ENCODE measurements at places on chromosomes 6 and 20. TPM values are rescaled to one million over a fixed set of nuclear protein-coding genes. Genes with fewer than 3 reads are reported as not detected.

Gene NHSL1
- 5.3 TPM for total RNA-seq

Gene TRIM31
- not detected for total RNA-seq

Gene OR2H1
- total RNA-seq = not detected

Gene JPH2
- 6.7 TPM for total RNA-seq

Gene ZC3H12D
- not detected for total RNA-seq

Gene OR14J1
- total RNA-seq = not detected

Gene DACT2
- total RNA-seq = not detected

Gene L3MBTL1
- 3.4 TPM for total RNA-seq

DNA sequence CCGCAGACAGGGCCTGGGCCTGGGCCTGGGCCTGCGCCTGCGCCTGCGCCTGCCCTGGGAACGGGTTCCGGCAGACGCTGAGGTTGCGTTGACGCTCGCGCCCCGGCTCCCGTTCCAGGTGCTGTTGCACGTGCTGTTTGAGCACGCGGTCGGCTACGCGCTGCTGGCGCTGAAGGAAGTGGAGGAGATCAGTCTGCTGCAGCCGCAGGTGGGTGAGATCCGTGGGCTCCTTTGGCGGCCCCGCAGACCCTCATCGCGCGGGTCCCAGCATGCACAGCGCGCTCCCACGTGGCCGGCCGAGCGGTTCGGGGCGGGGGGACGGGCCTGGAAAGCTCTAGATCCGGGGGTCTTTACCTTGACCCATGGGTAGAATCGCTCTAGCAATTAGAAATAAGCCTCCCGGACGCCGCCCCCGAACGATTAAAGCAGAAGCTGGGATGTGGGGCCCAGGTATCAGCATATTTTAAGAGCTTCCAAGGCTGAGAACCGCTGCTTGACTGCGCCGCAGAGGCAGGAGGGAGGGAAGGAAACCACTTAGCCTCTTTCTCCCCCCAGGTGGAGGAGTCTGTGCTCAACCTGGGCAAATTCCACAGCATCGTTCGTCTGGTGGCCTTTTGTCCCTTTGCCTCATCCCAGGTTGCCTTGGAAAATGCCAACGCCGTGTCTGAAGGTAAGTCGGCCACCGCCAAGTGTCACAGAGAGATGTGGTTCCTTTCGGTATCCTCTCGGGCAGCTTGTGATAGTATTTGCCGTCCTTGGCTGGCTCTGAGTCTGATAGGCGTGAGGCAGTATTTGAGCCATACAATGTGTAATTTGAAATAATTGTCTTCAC is 508 bp downstream of the NOP56 start:
- DNase-seq = no peak

- DNase-seq = peak; percentile 42
Measured at GRCh38 chr20:22775671-22776139, 191.3 kb upstream of the FOXA2 start.

DNA sequence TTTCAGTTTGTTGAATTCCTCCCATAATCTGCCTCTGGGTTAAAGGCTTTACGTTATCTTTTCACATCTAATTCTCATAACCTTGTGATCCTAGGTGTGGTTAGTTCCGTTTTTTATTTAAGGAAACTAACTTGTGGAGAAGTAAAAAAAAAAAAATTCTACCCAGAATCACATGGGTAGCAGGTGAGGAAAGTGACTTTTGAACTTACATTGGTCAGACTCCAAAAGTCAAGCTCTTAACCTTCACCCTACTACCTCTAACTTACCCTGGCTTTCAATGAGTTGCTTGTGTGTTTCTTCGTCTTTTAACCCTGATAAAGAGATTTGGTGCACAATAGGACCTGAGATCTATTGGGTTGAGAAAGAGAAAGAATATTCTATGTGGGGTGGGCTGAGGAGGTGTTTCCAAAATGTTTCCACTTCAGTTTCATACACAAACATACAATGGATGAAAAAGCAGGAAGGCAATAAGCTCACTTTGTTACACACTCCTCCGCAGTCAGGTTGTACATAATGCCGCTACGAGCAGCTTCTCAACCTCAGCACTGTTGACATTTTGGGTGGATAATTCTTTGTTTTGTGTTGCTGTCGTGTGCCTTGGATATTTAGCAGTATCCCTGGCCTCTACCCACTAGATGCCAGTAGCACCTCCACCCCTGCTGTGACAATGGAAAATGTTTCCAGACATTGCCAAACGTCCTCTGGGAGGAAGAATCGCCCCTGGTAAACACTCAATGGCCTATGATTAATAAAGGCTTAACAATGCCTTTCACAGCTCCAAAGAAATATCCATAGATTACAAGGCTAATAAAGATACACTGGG is 193.0 kb upstream of the ZNF217 start:
- DNase-seq = no peak

DNA sequence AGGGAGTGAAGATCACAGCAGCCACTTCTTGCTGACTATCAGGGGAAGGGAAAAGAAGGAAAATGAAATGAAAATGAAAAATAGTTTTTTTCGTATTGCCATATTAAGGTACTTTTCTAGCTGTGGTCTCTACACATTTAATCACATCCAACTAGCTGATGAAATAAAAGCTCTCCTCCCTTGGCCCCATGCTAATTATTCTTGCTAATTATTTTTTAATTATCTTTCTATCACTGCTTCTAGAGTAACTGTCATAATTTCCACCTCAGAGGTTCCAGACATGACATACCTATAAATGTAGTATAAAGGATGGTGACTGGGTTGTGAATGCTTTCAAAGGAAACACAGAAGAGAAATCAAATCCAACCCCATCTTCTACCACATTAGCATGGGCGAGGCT is 334.1 kb upstream of the MAN1A1 start:
- no peak for DNase-seq

DNA sequence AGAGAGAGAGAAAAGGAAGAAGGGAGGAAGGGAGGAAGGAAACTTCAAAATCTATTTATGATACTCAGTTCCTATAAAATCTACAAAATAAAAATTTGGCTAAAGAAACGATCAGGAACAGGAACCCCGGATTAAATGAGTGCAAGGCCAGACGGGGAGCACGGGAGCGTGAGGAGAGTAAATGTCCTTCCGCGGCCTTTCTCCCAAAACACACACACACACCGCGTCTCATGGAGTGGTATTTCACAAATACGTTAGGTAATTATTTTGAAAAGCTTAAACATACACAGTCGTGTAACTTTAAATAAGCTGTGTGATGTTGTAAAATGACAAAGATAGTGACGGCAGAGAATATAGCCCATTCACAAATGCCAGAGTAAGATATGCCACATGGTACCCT is 125.7 kb upstream of the AFDN start:
- no peak for DNase-seq

DNA sequence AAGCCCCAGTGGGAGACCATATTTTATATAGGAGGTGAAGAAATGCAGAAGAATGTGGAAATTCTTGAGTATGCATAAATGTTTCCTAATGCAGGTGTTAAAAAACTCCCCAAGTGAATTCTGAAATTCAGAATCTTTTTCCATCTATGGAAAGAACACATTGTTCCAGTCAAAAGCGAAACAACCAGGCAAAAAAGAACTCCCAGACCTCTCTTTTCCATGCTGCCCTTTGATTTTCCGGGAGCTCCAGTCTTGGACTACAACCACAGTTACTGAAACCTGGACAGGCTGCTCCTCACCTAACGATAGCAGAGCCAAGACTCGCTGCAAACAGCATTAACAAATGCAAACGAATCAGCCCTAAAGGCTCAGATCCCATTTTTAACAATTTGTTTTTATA is 108.7 kb upstream of the CNKSR3 start:
- no peak for DNase-seq

DNA sequence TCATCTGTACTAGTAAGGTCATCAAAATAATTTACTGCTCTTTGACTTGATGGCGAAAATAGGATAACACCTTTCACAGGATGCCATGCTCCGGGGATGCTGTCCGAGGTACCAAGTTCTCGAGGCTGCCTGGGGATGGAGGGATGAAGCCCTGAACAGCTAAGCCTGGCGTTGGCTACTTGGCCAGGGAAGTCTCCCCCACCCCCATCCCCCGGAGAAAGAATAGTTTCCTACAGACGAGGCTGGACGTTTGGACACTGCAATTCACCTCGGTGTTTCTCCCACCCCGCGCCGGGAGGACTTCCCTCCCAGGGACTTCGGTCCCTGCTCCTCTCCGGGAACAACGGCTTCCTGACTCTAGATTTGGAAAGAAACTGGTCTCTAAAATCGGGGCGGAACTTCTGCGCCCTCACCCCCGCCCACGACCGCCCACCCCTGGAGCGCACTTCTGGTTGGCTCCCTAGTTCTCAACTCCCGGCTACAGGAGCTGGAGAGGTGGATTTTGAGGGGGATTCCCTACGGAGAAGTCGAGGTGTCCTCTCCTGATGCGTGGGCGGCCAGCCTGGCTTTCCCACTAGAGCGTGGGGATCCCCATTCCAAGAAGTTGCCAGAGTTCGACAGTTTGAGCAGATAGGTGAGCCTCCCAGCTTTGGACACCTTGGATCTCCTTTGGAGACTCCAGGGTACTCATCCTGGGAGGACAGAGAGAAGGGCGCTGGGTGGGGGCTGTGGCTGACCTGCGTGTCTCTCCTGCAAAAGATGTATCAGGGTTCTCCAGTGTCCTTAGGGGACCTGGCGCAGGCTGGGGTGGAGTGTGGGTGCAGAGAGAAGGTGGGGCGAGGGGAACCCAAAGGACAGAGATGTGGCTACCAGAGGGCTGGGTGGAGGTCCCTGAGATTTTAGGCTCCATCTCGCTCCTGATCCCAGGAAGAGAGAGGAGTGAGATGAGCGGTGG is 1.1 kb downstream of the PCSK2 start:
- DNase-seq = no peak

GRCh38 chr6:13486679-13487121 is 700 bp downstream of the GFOD1 start:
- DNase-seq = peak; percentile 17

GRCh38 chr20:20022498-20022897 is 5.3 kb downstream of the NAA20 start:
- no peak for DNase-seq

DNA sequence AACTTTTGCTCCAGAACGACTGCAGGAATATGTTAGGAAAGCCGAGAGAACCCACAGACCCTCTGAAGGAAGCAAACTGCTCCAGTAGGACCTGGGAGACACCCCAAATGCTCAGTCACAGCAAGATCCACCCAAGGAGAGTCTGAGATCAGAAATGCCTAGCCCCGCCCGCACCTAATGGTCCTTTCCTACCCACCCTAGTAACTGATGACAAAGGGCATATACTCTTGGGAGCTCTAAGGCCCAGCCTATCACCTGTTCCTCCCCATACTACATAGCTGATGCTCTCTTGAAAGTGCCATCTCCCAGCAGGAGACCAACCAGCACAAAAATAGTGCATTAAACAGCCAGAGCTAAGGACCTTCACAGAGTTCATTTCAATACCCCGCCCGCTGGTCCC is 67.6 kb downstream of the CD2AP start:
- no peak for DNase-seq

- DNase-seq = no peak
Measured at GRCh38 chr20:11469795-11470435, 447.8 kb upstream of the BTBD3 start.

DNA sequence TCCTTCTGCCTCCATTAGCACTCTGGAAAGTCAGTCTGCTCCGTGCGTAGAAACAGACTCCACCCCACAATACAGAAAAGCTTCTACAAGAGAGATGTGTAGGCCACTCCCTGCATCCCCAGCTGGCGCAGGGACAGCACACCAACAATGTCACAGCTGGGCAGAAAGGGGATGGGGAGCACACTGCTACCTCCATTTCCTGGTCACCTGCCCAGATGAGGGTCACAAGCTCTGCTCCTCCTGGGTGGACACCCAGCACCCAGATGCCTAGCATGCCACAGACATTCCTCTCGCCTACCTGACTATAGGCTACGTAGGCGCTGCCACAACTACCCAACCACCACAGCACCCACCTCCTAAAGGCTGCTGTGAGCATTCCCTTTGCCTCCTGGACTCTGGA is 12.2 kb downstream of the BEND3 start:
- DNase-seq = no peak

GRCh38 chr20:16349523-16350260 is 223.6 kb downstream of the KIF16B start:
- DNase-seq = no peak

GRCh38 chr6:136767103-136767502 is 25.2 kb downstream of the MAP3K5 start:
- DNase-seq = no peak

- peak; percentile 68 for DNase-seq
Measured at GRCh38 chr6:169158174-169158573, 95.5 kb downstream of the THBS2 start.

DNA sequence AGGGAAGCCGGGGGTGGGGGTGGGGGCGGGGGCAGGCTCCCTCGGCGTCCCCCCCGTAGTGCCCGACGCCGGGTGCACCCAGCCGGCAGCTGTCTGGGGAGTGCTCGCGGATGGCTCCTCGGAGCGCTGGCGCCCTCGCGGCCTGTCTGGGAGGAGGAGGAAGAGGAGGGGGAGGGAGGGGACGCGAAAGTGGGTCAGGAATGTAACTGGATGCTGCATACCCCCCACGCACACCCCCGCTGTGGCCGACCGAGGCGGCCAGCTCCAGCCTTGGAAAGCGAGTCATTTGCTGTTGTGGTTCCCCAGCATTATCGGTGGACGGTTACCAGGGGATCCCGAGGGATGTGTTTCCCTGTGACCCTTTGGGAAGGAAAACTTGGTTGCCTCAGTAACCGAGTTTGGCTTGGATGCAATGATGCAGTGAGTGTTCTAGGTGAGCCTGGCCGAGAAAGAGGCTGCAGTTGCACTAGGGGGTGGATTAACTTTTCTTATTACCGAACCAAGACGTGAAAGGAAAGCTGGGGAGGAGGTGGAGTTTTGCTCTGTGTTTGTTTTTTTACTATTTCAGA is 55.2 kb upstream of the RREB1 start:
- peak; percentile 81 for DNase-seq

GRCh38 chr6:87701344-87701675 is 723 bp downstream of the AKIRIN2 start:
- no peak for DNase-seq

- DNase-seq = no peak
Measured at GRCh38 chr6:113650610-113650979, 206.6 kb upstream of the MARCKS start.

GRCh38 chr6:131519670-131520436 is 53.2 kb upstream of the ARG1 start:
- peak; percentile 59 for DNase-seq

GRCh38 chr6:20931093-20931492 is 396.8 kb downstream of the CDKAL1 start:
- DNase-seq = no peak

DNA sequence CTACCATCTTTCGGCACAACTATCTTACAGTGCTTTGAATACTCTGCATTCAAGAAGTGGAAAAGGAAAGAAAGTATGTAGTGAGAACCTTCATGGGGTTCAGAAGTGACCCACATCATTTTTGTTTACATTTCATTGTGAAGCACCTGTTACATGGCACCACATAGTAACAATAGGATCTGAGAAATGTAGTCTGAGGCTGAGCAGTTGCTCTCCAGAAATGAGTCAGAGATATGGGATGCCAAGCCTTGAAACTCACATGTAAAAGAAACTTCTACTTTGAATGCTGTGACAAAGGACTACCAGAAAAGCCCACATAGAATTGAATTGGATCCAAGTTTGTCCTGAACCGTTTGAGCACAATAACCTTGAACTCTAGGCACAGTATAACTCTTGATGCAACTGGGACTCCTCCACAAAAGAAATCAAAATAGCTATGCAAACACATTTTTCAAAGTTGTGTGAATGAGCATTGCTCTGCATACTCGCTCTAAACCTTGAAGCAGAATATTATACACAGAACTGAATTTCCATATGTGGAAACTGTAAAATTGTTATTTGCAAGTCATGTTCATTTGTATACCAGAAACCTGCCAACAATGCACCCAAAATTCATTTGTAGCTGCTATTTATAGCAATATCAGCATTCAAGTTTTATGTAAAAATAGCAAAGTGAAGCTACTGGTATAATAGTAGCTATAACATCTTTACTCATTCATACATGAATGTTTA is 400.9 kb upstream of the POU3F2 start:
- DNase-seq = peak; percentile 14

Data from SJCRH30 (cell line).